ENCODE measurements at places on chromosomes 13 and 19.

DNA sequence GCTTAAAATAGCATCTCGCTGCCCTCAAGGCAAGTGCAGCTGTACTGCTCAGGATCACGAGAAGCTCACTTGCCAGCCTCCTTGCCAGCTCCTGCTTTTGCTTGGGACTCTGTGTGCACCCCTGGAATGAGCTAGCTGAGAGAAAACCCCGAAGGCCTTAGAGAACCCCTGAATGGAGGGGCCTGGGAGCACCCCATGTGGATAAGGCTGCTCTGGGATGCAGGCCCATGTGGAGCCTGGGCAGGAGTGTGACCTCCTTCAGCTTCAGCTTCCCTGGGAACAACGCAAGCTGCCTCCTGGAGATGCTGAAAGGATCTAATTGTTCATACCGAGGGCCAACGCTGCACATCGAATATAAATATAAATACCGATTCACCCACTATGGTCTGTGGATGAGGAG lies 109.2 kb downstream of the HSPH1 start:
- DNase-seq: no peak

- DNase-seq: no peak
Observed at GRCh38 chr13:105937451-105937850, 598.0 kb downstream of the EFNB2 start.

DNA sequence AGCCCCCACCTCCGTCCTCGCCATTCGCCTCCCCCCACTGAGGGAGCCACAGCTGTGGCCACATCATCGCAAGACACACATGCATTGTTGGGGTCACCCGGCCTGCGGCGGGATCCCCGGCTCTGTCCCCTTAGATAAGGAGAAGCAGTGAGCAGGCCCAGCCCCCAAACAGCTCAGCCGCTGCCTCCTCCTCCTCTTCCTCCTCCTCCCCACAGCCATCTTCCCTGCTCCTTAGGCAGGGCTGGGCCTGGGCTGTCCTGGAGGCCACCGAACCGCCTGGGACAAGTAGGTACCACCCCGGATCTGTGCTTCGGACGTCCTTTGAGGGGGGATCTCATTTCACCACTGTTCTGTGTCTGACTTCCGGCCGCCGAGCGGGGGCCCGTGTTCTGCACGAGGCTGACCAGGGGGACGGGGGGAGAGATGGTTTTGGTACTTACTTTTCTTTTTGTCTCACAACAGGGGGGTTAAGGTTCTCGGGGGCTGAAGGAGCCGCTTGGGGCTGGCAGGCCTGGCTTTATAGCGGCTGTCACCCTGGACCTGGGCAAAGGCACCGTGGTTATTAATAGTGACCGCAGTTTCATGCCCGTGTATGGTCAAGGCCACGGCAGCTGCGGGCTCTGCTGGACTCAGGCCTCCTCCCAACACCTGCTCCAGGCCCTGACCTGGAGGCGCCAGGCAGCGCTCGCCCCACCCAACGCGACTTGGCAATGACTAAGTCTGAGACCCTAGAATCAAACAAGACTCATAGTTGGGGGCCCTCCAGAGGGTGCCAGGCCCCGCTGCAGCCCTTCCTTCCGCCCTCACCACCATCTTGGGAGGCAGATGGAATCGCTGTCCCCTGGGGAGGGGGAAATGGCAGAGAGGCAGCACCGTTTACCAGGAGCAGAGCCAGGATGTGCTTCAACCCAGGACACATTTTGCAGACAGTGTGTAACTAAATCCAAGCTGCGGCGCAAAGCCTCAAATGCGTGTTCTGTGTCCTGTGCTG lies 18.3 kb downstream of the NMRK2 start:
- DNase-seq: no peak

DNA sequence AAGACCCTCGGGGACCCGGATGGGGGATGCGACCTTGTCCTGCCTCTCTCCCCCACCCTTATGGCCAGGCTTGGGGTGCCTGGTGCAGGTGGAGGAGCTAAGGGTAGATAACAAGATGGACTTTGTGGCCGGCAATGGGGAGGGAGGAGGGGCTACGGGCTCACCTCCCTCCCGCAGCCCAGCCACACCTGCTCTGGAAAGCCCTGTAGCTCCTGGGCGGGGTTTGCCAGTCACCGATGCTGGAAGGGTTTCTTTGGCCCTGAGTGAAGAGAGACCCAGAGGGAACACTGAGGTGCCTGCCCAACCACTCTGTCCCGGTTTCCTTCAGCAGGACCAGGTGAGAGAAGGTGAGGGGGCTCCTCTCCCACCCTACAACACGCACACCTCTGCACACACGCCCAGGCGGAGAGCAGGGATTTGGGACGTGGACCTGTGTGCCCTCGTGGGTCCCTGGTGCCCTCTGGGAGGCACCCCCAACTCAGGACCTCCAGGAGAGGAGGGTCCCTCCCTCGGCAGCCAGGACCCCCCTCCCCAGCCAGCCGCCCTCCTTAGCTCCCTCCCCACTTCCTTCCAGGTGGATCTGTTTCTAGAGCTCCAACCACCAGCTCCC lies at the start of gene FUT2:
FUT2 (plus strand) TSS at position 229 of the 610 bp plus-strand sequence. CDS start 6,986 bp downstream, outside the sequence.
- no peak for DNase-seq

DNA sequence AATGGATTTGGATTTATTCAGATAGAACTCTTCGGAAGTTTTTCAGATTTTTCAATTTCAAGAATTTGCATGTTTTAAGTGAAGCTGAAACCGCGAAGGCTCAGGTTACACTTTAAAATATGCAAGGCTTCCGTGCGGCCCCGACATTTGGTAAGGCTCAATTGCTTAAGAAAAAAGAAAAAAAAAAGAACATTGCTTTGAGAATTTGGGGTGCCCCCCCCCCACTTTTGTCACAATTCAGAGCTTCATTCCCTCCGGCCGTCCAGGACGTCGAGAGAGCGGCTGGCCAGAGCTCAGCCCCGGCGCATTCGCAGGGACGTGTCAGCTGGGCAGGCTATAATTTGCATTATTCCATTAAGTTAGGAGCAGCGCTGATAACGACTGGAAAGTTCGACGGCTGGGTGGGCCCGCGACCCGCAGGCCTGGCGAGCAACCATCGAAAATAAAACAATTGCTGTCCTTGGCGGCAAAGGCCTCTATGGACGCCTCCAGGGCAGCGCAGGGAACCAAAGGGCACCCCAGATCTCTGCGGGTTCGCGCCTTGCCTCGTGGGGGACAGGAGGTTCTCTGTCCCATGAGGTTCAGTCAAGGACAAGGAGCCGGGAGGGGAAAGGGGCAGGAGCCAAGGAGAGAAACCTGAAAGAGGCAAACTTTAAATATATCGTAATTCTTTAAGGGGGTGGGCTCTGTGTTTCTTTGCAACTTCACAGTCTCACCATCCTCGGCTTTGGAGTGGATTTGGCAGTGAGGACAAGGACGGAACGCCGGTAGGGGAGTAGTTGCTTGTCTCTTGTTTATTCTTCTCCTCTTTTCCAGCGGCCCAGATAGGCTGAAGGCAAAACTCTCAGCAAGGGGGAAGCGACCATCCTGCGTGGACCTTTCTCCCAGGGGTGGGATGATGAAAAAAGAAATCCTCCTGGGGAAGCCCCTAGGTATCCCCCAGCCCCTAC lies 7.0 kb downstream of the SOX21 start:
- DNase-seq: no peak

All from Kasumi-1 (cell line).